ENCODE measurements at places on chromosomes 5 and 9.

DNA sequence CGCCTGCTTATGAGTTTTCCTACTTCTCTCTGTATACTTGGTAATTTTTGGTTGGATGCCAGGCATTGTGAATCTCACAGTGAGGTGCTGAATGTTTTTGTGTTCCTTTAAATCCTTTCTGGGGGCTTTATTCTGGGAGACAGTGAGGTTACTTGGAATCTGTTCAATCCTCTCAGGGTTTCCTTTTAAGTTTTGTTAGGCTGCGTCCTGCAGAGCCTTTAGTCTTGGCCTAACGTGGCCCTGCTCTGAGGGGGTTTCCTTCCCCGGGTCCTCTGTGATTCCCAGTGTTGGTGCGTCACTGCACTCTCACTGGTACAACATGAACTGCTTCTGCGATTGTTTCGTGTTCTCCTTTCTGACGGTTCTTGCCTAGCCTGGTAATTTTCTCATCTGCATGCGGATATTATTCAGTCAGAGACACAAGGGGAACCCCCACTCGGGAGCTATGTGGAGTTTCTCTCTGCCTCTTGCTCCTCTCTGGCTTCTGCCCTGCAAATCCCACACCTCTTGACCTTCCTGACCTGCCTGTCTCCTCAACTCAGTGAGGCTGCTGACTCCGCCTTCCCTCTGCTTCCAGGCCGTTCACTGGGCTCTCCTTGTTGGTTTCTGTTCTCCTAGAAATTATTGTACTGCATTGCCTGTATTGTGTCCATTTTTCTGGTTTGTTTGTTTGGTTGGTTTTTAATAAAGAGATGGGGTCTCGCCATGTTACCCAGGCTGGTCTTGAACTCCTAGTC, 128.1 kb downstream of the DAB2IP start:
- peak; percentile 15 for DNase-seq

DNA sequence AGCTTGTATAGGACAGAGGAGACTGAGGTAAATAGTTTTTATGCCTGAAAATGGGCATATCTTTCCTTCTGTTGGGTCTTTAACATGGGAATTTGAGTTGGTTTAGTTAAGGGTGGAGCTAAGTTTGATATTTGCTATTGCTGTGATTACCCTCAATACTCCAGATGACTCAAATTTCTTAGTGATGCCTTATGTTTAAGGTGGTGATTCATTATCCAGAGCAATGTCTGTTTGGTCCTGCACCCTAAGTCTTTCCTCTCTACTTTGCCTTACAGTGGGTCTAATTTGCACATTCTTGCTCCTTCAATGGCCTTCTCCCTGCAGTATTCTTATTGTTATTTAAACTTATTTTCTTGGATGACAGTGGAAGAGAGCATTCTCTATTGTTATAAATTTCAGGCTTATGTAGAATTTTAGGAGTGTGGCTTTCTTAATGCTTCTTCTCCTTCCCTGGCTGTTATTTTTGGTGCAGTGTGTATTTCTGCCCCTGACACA, 312.9 kb upstream of the RPS23 start:
- no peak for DNase-seq

- DNase-seq, result no peak
These were observed 23.2 kb upstream of the AUH start for GRCh38 chr9:91384954-91385353.

GRCh38 chr5:125293726-125294125, 547.3 kb upstream of the ZNF608 start:
- no peak for DNase-seq

- DNase-seq, result no peak
These were observed 2223.1 kb upstream of the C9orf72 start for GRCh38 chr9:29796291-29796952.

DNA sequence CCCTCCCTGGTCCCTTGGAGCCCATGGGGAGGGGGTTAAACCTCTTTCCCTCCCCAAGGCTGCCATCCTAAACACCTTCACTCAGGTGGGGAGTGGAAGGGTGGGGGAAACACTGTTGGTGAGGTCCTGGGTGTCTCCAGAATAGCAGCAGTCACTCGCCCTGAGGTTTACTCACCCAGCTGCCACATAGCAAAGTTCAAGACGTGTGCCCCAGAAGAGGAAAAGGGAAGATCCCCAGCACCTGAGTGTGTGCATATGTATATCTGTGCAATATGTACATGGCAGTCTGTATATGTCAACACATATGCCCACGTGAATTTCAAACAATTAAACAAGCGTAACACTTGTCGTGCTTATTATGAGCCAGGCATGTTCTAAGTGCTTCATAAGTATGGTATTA, 31.3 kb upstream of the SMU1 start:
- DNase-seq, result no peak

DNA sequence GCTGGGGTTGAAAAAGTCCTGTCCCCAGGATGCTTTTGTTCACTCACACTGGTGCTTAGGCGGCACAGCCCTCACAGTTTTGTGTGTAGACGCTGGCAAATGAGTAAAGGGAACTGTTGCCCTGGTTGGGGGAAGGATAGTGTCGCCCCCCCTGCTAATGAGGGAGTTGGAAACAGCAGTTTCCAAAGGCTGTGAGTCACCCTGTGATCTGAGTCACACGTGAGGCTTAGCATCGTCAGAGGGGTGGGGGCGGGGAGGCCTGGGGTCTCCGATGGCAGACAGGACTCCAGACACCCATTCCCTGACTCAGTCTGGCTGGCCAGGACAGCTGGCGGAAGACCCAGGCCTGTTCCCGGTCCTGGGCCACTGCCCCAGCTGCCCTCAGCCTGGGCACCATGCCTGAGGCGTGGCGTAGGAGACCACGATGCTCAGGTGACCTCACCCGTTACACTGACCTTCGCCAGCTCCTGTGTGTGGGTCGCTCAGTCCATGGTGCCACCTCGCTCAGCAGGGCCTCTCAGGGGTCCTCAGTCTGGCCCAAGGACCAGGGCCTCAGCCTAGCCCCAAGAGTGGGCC, 2.9 kb downstream of the DNAJB5 start:
- peak; percentile 90 for DNase-seq

DNA sequence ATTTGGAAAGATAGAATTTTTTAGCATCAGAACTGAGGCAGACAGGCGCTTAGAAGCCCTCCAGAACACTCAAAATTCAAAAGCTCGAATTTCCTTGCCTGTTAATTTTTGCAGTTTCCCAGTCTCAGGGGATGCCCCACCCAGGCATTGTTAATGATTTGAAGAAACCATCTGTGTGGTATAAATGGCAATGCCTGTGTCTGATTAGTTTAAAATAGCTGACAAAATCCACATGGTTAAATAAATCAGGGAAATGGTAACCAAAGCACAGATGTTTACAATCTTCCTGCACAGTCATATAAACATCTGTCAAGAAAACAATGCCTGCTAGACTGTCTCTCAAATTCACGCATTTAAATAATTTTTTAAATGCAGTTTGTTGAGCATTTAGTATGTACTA, 185.2 kb upstream of the RGMB start:
- no peak for DNase-seq

DNA sequence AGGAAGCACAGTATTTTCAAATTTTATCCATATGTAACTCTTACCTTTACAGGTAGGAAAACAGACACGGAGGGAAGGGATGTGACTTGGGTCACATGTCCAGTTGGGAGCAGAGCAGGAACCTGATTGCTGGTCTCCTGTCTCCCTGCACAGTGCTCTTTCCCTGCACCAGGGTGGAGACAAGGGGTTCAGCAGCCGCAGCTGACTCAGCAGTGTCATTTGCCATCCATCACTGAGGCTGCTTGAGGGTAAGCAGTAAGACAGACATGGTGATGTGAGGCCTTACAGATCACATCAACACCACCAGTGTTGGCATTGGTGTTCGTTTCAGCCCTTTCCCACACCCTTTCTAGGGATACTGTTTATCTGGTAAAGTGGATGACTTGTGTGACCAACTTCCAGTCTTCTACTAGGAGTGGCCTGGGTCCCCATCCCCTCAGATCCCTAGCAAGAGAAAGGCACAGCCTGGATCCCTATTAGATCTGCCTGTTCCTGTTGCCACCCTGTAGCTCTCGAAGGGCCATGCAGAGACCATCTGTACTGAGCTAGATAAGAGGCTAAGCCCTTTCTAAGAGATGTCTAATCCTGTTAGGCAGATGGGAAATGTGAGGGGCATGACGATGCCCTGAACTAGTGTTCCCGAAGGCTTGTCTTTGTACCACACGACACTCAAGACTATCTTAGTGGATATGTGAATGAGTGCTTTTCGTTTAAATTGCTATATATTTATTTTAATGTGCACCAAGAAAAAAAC, 29.1 kb downstream of the FRMPD1 start:
- no peak for DNase-seq

- no peak for DNase-seq
These were observed 45.5 kb upstream of the IFNE start for GRCh38 chr9:21527579-21527978.

DNA sequence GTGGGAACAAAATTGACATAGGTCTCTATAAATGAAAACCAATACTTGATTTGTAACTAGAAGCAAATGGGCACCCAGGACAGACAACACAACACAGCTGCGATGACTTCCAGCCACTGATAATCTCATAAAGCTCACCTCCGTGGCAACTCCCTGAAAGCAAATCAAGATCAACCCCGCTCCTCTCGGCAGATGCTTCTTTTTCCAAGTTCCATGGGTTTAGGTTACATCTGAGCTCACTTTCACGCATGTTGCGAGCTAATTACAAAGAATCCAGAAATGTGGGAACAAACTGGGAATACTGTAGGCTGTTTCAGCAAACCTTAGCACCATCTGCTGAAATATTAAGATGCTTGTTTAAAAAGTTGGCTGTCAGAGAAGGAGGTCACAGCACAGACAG, 153.9 kb downstream of the ELAVL2 start:
- DNase-seq, result no peak

- DNase-seq, result no peak
These were observed 454.3 kb downstream of the KDM4C start for GRCh38 chr9:7212101-7212500.

GRCh38 chr5:137306903-137307302, 192.2 kb downstream of the SPOCK1 start:
- no peak for DNase-seq

- peak; percentile 30 for DNase-seq
These were observed 24.9 kb downstream of the VAV2 start for GRCh38 chr9:133967024-133967741.

DNA sequence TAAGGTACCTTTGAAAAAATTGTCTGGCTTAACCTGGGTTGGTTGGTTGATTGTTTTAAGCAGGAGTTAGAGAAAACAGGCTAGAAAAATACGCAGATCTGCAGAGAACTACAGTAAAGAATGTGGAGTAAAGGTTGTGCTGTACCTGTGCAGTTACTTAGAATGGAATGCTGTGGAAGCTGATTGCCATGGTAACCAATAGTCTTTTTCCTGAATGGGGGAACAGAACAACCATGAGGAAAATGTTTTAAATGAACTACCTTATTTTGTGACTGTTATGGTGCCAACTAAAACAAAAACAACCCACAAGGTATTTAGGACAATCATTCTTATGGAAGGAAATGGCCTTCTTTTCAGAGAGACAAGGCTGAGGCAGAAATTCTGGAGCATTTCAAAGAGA, 4.8 kb upstream of the HOMER1 start:
- no peak for DNase-seq

GRCh38 chr9:126705767-126706697, 92.3 kb downstream of the LMX1B start:
- DNase-seq, result peak; percentile 40

- DNase-seq, result no peak
These were observed 66.3 kb upstream of the SELENOP start for GRCh38 chr5:42878041-42878440.

Data from fibroblast of skin of scalp (primary cell).